ENCODE measurements at places on chromosomes 5 and 9.

DNA sequence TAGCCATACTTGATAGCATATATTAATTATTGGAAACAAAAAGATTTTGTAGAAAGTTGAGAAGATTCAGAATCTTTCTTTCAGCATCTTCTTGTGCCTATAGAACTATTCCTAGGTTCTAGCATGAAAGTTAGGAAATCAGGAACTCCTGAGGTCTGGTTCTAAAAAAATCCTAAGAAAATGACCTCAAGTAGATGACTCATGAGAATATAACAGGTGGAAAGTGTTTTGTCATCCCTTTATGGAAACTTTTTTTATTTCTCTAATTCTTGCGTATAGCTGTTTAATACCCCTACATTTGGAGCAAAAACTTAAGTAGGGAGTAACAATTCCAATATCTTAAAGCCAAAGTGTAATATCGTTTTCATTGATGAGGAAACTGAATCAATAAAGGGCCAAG lies 574.1 kb downstream of the NR2F1-AS1 start:
- DNase-seq: no peak

DNA sequence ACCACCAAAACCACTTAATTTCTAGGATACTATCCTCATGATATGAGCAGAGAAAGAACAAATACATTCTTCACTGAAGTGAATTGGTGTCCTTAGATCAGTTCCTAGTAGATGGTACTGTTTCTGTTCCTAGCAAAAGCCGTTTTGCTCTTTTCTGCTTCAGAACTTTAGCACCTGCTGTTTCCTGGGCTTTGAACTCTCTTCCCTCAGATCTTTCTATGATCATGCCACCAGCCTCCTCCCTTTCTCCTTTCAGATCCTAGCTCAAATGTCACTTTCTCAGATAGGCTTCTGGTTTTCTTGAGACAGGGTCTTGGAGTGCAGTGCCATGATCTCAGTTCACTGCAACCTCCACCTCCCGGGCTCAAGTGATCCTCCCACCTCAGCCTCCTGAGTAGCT lies 118.0 kb downstream of the EGFLAM start:
- DNase-seq: no peak

- DNase-seq: no peak
Observed at GRCh38 chr9:94809778-94810177, 83.3 kb downstream of the AOPEP start.

DNA sequence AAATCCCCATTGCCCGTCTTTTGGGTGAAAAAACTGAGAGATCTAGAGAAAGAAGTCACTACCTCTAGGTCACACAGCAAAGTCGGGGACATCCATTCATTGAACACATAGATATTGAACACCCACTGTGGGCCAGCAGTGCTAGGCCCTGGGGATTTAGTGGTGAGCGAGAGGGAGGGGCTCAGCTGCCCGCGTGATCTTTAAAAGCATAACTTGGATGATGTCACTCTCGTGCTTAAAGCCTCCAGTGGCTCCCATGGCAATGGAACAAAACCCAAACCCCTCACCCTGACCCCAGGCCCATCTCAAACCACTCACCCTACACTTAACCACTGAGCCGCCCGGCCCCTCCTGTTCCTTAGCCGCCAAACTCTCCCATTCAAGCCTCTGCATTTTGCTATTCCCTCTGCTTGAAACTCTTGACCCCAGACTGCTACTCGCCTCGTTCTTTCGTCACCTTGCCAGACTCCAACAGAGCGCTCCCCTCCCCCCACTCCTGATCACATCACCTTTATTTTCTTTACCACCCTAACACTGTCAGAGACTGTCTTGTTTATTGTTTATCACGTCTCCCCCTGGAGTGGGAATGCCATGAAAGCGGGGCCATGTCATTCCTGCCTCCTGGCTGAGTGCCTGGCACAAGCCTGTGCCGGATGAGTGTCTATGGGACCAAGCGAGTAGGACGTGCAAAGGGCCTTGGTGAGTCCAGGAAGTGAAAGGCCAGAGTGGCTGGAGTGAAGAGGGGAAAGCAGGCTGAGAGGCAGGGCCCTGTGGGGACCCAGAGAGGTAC lies 710 bp upstream of the PIP5KL1 start:
- no peak for DNase-seq

DNA sequence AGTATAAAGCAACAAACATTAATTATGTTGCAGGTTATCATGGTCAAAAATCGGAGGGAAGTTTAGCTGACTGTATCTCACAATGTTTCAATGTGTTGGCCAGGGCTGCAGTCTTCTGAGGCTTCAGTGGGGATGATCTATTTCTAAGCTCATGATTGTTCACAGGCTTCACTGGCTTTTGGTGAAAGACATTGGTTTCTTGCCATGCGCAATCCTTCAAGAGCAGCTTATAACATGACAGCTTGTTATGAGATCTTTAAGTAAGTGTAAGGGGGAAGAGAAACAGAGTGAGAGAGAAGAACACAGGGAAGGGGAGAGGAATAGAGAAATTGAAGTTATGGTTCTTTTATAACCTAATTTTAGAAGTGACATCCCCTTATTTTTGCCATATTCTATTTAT lies 385.9 kb upstream of the CHD1 start:
- no peak for DNase-seq

DNA sequence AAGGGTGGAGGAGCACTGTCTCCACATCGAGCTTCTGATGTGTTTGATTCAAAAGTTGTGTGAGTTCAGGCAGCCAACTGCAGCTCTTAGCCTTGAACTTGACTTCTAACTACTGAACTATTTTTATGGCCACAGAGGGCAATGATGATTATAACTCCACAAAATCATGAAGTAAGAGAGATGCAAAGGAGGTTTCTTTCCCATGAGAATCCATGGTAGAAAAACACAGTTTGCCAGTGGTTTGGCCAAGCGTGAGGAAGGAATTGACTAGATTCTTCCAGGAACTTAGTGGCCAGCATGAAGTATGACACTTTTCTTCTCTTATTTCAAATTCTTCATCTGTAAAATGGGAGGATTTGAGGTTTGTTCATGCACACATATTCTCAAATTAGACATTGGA lies 43.2 kb downstream of the PAPPA start:
- DNase-seq: no peak

DNA sequence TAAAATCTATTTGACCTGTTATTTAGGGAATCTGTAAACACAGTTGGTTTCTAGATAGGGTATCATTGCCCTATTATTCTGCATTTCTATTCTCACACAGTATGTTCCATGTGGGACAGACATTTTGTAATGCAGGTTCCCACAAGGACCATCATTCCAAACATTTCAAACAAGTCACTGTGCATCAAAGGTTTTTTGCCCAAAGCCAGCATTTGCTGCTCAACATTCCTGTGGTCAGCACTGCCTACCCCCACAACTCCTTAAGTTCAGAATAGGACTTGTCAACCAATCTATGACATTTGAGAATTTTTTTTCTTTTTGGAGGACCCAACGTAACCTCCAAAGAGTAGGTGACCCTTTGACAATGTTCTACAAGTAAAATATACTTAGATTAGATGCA lies 95.7 kb downstream of the LPAR1 start:
- no peak for DNase-seq

DNA sequence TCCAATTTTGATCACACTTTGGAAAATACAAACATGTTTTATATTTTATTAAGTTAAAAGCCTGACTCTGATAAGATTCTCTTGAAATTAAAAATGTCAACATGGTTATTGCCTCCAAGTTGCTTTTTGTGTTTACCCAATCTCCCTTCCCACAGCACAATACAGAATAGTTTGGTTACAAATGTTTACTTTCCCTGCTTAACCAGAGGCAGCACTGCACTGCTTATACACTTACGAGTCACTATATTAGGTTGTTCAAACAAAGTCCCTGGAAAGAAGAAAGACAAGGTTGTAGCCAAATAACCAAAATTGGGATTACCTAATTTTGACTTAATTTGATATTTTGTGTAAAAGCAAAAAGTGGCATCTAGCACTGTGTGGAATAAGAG lies 25.9 kb downstream of the SRFBP1 start:
- DNase-seq: no peak

DNA sequence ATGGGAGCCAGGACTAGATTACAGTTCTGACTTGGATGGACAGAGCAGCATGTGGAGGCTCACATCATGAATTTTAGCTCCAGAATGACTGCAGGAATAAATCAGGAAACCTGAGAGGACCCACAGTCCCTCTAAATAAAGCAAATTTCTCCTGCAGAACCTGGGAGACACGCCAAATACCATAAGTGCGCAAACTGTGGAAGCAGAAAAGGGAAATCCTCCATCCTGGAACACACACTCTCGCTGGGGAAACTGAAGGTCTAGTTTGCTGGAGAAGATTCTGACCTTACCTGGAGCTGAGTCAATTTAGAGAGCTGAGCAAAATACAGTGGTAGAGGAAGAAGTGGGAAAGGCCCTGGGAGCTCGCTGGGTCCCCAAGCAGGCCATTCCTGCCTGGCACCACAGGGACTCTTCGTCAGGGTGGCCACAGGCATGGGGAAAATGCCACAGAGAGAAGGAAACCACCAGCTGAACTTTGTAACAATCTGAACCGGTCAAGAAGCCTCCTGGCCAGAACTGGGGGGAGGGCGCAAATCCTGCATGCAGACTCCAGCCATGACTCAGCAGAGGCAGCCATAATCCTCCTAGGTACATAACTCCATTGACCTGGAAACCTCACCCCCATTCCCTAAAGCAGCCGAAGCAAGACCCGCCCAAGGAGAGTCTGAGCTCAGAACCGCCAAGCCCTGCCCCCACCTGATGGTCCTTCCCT lies 390.9 kb downstream of the LRRC70 start:
- no peak for DNase-seq

GRCh38 chr9:122221183-122221811 lies 7.5 kb downstream of the LHX6 start:
- DNase-seq: no peak

GRCh38 chr5:163807781-163808180 lies 302.4 kb downstream of the MAT2B start:
- no peak for DNase-seq

- no peak for DNase-seq
Observed at GRCh38 chr5:149886060-149886459, 58.5 kb downstream of the PDE6A start.

DNA sequence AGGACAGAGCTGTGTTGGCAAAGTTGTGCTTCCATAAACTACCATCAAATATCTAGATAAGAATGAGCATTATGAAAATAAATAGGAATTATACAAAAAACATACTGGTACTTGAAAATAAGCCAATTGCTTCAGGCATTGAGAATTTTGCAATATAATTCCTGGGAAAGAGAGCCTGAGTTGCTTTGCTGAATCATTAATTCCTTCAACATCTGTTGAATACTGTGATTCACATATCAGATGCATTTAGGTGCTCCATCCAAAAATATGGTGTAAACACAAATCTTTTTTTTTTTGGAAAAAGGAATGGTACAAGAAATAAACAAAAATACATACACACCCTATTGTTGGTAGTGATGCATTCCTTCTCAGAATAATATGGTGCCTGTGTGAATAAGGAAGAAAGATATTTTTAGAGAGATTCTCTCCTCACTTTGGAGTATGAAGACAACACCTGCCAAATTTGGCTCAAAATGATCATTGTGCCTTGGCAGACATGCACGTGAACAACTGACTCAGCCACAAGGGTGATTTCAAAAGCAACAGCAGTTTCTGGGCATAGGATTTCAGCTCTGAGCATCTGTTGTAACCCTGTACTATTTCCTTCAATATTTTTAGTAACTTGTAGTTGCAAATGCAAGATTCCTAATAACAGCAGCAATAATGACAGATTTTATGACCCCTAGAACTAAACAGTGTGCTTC lies 96.7 kb downstream of the CAVIN4 start:
- DNase-seq: no peak

- no peak for DNase-seq
Observed at GRCh38 chr9:72948575-72949243, 4.1 kb downstream of the ALDH1A1 start.

DNA sequence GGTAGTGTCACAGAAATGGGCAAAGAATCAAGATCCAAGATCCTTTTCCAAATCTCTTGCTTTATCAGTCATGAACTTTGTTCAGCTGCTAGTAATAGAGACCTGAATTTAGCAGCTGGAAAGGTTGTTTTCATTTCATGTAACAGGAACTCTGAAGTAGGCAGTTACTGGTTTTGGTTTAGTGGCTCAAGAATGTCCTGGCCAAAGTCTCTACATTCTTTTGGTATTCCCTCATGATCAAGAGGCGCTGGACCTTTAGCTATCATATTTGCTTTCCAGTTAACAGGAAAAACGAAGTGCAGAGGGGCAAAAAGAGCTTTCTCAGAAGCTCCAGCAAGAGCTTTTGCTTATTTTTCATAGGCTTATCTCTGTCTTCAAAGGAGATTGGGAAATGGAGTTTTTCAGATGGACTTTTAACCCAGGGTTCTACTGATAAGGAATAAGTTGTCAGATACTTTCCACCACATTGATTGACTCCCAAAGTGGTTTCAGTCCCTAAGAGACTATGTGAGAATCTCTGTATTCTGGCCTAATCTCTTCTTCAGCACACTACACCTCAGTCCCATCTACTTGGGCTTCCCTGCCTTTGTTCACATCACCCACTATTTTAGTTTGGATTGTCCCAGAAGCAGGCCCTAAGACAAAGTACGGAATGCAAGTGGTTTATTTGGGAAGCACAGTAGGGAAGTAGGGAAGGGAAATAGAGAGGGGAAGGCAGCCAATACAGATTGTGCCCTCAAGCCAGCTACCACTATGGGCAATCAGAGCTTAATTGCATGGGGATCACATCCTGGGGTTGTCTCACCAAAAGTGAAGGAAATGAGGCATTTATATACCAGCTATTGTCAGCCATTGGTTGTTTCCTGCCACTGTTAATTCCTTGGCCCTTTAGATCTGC lies 359.3 kb downstream of the LRRC70 start:
- no peak for DNase-seq

GRCh38 chr5:167790462-167791260 lies 500.8 kb upstream of the WWC1 start:
- DNase-seq: no peak

DNA sequence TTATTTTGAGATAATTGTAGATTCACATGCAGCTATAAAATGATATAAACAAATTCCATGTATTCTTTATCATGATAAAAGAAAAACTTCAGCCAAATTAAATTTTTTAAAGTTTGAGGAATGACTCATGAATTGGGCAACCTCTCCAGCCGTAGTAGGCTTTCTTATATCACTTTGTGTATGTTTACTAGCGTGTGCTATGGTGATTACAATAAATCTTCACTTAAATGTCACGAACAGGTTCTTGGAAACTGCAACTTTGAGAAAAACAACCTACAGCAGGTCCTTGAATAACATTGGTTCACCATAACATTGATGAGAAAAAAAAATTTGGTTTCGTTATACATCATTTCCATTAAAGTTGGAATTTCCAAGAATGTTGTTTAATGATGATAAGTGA lies 730.9 kb upstream of the TYRP1 start:
- DNase-seq: no peak

- no peak for DNase-seq
Observed at GRCh38 chr9:118635416-118635815, 733.8 kb downstream of the BRINP1 start.

DNA sequence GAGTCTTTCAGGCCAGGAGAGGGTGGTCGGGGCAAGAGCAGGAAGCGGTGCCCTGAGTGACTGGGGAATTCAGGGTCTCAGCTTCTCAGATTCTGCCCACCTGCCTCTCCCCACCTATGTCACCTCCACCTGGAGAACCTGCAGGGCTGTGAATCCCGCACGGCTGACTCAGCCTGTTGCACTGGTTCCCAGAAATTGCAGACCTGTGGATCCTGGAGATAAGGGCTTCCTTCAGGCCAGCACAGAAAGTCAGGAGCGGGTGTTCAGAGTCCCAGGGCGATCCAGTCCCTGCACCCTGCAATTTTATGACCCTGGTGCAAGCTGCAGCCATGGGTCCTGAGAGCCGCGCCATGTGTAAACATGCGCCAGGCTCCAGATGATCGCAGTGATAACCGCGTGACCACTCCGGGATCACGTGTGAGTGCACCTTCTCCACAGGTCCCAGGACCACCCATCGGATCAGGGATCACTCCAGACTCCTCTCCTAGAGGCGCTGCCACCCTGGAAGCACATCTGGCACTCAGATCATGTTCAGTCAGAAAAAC lies 17.8 kb downstream of the IRX4 start:
- DNase-seq: no peak

All from fibroblast of the conjunctiva (primary cell).